B cell (primary cell): ENCODE measurements at places on chromosomes 6 and 20.
A peak's percentile ranks its signal among the peaks of the same experiment; 100 is the strongest.

DNA sequence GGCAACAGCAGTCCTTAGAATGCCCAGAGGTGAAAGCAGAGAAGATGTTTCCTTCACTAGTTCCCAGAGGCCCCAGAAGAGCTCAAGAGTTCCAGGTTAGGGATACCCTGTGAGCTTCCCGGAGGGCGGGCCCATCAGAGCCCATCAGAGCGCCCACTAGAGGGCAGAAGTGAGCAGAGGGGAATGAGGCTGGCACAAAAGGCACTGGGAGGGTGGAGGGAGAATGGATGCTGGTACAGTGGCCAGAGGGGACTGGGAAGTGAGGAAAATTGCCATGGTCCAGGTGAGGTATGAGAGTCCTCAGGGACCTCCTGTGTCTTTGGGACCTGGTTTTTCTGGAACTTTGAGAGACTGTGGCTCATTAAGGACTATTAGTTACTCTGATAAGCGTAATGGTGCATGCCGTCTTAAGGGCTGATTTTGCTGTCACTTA, 57.3 kb downstream of the LINC00237 start:
- peaks cover 4% of the 10 kb centered on the region for H3K27me3 ChIP-seq
- no peaks in the 10 kb centered on the region for H3K36me3 ChIP-seq
- no peak overlapping the region for H3K4me3 ChIP-seq
- DNase-seq = peak; percentile 46
- H3K4me1 ChIP-seq = no peaks in the 10 kb centered on the region

DNA sequence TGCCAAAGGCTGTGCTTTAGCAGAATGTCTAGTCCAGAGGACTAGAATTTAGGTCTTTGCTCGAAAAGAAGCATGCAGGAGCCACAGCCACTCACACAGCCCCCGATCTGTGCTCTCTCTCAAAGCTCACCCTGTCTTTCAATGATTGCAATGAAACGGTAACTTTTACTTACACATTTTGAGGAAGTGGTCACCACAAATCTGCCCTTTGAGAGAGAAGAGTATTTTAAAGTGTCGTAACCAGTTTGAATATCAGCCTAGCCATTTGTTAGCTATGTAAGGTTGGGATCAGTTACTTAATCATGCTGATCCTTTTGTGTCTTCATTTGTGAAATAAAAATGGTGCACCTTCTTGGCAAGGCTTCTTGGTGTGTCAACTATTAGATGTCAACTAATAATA, 209.0 kb downstream of the TFAP2A start:
- H3K27ac ChIP-seq = no peak overlapping the region
- no peaks in the 10 kb centered on the region for H3K36me3 ChIP-seq
- no peaks in the 10 kb centered on the region for H3K4me1 ChIP-seq

- H3K4me3 ChIP-seq = no peak overlapping the region
- H3K27me3 ChIP-seq = no peaks in the 10 kb centered on the region
- no peak overlapping the region for H3K27ac ChIP-seq
Measured at GRCh38 chr6:152783217-152783878, 32.8 kb downstream of the VIP start.

DNA sequence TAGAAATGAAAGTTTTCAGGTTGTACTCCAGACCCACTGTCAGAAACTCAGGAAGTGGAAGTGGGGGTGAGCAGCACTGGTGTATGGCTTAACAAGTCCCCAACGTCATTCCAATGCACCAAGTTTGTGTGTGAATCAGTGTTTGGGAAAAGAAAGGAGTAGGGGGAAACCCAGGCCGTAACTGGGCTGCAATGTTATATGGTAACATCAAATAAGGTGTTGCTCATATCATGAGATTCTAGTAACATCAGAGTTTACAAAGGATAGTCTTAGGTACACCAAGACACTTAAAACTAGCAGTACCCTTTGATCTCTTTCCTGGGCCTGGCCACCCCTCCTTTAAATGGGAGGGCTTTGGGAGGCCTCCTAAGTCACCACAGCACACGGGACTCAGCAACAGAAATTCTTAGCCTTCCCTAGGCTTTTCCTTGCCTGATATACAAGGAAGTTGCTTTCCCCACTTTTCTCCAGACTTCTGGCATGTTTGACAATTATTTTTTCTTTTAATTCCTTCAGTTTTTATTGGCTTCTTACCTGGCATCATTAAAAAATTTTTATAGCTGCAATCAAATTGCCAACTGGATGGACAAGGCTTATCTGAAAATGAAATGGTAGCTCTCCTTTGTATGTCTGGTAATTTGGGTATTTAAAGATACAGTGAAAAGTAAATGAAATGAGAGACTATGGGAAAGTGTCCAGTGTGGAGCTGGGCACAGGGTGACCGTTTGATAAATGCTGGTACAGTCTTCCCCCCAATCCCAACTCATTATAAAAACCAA, 15.1 kb downstream of the E2F3 start:
- peaks cover 16% of the 10 kb centered on the region for H3K4me1 ChIP-seq
- no peaks in the 10 kb centered on the region for H3K27me3 ChIP-seq
- no peak overlapping the region for H3K4me3 ChIP-seq

DNA sequence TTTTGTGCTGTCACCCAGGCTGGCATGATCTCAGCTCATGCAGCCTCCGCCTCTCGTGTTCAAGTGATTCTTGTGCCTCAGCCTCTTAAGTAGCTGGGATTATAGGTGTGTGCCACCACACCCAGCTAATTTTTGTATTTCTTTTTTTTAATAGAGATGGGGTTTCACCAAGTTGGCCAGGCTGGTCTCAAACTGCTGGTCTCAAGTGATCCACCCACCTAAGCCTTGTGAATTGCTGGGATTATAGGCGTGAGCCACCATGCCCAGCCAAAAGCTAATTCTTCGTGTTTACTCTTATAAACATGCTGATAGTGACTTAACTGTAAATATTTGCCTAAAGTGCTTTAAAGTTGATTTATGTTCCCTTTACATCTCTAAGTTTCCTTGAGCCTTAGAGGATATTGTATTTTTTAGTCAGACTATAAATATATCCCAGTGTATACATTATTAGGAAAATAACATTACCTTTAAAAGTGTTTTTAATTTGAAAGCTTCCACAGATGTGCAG, 91.7 kb downstream of the COL21A1 start:
- no peak for DNase-seq
- no peaks in the 10 kb centered on the region for H3K36me3 ChIP-seq
- no peaks in the 10 kb centered on the region for H3K4me1 ChIP-seq
- no peak overlapping the region for H3K27ac ChIP-seq

- peaks cover 77% of the 10 kb centered on the region for H3K4me1 ChIP-seq
- no peaks in the 10 kb centered on the region for H3K27me3 ChIP-seq
- peak overlapping the region; percentile 48 for H3K27ac ChIP-seq
- peak; percentile 64 for DNase-seq
- no peaks in the 10 kb centered on the region for H3K36me3 ChIP-seq
Measured at GRCh38 chr6:32224696-32225095, 829 bp upstream of the NOTCH4 start.

GRCh38 chr6:90249458-90249857, 47.2 kb downstream of the BACH2 start:
- H3K4me1 ChIP-seq = peaks cover 33% of the 10 kb centered on the region
- no peaks in the 10 kb centered on the region for H3K27me3 ChIP-seq
- no peak overlapping the region for H3K4me3 ChIP-seq
- peak; percentile 41 for DNase-seq
- H3K36me3 ChIP-seq = peaks cover 62% of the 10 kb centered on the region

GRCh38 chr6:124872361-124873065, 89.7 kb upstream of the RNF217 start:
- H3K27ac ChIP-seq = no peak overlapping the region
- no peak overlapping the region for H3K4me3 ChIP-seq
- H3K4me1 ChIP-seq = no peaks in the 10 kb centered on the region
- no peak for DNase-seq
- no peaks in the 10 kb centered on the region for H3K27me3 ChIP-seq

DNA sequence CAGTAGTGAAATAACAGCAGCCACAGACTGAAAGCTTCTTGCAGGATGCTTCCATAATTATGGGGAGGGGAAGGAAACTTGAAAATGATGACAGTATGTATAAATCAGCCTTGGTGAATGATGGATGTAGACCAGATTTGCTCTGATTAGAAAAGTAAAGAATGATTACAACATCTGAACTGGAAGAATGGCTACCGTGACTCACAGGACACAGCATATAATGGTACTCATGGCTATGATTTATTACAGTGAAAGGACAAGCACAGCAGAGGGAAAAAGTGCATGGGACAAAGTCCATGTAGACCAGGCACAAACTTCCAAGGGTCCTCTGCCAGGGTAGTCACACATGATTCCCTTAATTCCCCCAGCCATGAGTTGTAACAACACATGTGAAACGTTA, 70.7 kb upstream of the POPDC3 start:
- H3K4me1 ChIP-seq = no peaks in the 10 kb centered on the region
- no peaks in the 10 kb centered on the region for H3K27me3 ChIP-seq
- H3K36me3 ChIP-seq = no peaks in the 10 kb centered on the region
- DNase-seq = no peak
- no peak overlapping the region for H3K27ac ChIP-seq

GRCh38 chr20:49938173-49939163, 2.3 kb downstream of the RNF114 start:
- H3K4me1 ChIP-seq = peaks cover 42% of the 10 kb centered on the region
- H3K4me3 ChIP-seq = no peak overlapping the region
- H3K36me3 ChIP-seq = peaks cover 6% of the 10 kb centered on the region
- no peak overlapping the region for H3K27ac ChIP-seq

DNA sequence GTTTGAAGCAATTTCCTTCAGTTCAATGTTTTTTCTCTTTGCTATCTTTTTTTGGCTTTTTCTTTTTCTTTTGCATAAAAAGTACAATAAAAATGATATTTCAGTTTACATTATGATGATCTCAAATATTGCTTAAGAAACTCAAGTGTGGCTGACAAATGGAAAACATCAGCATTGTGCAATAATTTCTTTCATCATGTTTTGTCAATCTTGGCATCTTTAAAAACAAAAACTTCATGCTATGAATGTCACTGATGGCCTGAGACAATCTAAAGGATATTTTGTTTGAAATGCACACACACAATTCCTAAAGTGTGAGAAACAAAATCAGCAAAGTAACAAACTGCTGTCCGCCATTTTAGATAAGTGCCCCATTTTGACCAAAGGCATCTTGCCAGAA, 13.9 kb upstream of the MTCL3 start:
- H3K36me3 ChIP-seq = no peaks in the 10 kb centered on the region
- DNase-seq = no peak
- H3K27me3 ChIP-seq = peaks cover 8% of the 10 kb centered on the region
- H3K4me1 ChIP-seq = no peaks in the 10 kb centered on the region

DNA sequence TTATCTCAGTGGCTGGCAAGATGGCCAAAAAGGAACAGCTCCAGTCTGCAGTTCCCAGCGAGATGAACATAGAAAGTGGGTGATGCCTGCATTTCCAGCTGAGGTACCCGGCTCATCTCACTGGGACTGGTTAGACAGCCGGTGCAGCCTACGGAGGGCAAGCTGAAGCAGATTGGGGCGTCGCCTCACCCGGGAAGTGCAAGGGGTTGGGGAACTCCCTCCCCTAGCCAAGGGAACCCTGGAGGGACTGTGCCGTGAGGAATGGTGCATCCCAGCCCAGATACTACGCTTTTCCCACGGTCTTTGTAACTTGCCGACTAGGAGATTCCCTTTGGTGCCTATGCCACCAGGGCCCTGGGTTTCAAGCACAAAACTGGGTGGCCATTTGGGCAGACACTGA, 324.7 kb downstream of the GJA1 start:
- no peaks in the 10 kb centered on the region for H3K27me3 ChIP-seq
- H3K4me1 ChIP-seq = no peaks in the 10 kb centered on the region
- no peak overlapping the region for H3K27ac ChIP-seq
- H3K4me3 ChIP-seq = no peak overlapping the region

GRCh38 chr20:20219016-20219415, 148.9 kb upstream of the INSM1 start:
- DNase-seq = no peak
- H3K36me3 ChIP-seq = no peaks in the 10 kb centered on the region
- H3K4me1 ChIP-seq = no peaks in the 10 kb centered on the region
- no peak overlapping the region for H3K27ac ChIP-seq

- no peaks in the 10 kb centered on the region for H3K36me3 ChIP-seq
- H3K27ac ChIP-seq = no peak overlapping the region
- peaks cover 4% of the 10 kb centered on the region for H3K4me1 ChIP-seq
- no peak for DNase-seq
Measured at GRCh38 chr6:16572317-16572716, 188.9 kb downstream of the ATXN1 start.

- no peaks in the 10 kb centered on the region for H3K4me1 ChIP-seq
- no peaks in the 10 kb centered on the region for H3K27me3 ChIP-seq
- DNase-seq = no peak
- no peak overlapping the region for H3K4me3 ChIP-seq
Measured at GRCh38 chr6:41770381-41771057, 9.2 kb downstream of the FRS3 start.

- H3K27ac ChIP-seq = no peak overlapping the region
- DNase-seq = peak; percentile 78
- H3K4me1 ChIP-seq = peaks cover 17% of the 10 kb centered on the region
- H3K27me3 ChIP-seq = no peaks in the 10 kb centered on the region
Measured at GRCh38 chr6:159008656-159009288, 8.8 kb upstream of the RSPH3 start.

DNA sequence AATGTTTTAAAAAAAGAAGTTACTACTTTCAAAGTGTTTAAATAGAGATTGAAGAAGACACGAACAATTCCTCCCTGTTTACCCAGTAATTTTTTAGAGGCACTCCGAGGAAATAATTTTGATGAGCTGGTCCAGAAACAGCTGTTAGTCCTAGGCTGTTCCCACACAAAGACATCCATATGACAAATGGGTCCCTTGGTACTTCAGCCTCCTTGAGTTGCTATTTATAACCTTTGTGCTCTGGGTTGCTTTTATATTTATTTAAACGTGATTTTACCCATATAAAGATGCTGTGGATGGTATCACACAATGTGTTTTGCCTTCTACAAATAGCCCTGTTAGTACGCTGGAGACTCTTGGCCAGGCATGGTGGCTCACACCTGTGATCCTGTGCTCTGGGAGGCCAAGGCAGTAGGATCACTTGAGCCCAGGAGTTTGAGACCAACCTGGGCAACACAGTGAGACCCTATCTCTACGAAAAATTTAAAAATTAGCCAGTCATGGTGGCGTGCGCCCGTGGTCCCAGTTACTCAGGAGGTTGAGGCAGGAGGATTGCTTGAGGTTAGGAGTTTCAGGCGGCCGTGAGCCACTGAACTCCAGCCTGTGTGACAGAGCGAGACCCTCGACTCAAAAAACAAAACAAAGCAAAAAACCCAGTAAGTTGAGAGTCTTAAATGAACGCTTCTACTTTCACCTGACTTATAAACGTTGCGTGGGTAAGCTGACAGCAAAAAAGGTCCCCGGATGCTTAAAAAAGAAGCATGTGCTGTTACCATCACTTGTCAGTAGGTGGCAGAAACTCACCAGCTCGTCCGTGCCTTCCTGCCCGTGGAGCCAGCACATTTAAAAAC, 56.9 kb upstream of the ARMH2 start:
- DNase-seq = peak; percentile 86
- H3K27me3 ChIP-seq = no peaks in the 10 kb centered on the region
- H3K36me3 ChIP-seq = peaks cover 95% of the 10 kb centered on the region
- H3K27ac ChIP-seq = peak overlapping the region; percentile 60
- H3K4me3 ChIP-seq = no peak overlapping the region

GRCh38 chr6:72649032-72649984, 27.4 kb downstream of the KCNQ5 start:
- H3K36me3 ChIP-seq = peaks cover 1% of the 10 kb centered on the region
- peaks cover 25% of the 10 kb centered on the region for H3K4me1 ChIP-seq
- peak overlapping the region; percentile 42 for H3K4me3 ChIP-seq
- no peaks in the 10 kb centered on the region for H3K27me3 ChIP-seq

GRCh38 chr6:133954657-133955576, 1.9 kb downstream of the TBPL1 start:
- no peak overlapping the region for H3K27ac ChIP-seq
- no peaks in the 10 kb centered on the region for H3K27me3 ChIP-seq
- H3K36me3 ChIP-seq = no peaks in the 10 kb centered on the region
- no peak overlapping the region for H3K4me3 ChIP-seq
- H3K4me1 ChIP-seq = peaks cover 24% of the 10 kb centered on the region
- DNase-seq = no peak
